ENCODE measurements at places on chromosomes 5 and 9.

- no peak for DNase-seq
Observed at GRCh38 chr9:126379661-126380360, 53.2 kb downstream of the MVB12B start.

DNA sequence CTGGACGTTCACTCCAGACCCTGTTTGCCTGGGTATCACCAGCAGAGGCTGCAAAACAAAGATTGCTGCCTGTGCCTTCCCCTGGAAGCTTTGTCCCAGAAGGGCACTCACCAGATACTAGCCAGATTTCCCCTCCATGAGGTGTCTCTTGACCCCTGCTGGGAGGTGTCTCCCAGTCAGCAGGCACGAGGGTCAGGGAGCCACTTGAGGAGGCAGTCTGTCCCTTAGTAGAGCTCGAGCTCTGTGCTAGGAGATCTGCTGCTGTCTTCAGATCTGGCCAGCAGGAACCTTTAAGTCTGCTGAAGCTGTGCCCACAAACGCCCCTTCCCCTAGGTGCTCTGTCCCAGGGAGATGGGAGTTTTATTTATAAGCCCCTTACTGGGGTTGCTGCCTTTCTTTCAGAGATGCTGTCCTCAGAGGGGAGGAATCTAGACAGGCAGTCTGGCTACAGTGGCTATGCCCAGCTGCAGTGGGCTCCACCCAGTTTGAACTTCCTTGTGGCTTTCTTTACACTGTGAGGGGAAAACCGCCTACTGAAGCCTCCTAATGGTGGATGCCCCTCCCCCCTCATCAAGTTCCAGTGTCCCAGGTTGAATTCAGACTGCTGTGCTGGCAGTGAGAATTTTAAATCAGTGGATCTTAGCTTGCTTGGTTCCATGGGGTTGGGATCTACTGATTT, 253.9 kb downstream of the SPATA31D1 start:
- DNase-seq: no peak

- DNase-seq: no peak
Observed at GRCh38 chr5:147504535-147504934, 5.3 kb downstream of the DPYSL3 start.

DNA sequence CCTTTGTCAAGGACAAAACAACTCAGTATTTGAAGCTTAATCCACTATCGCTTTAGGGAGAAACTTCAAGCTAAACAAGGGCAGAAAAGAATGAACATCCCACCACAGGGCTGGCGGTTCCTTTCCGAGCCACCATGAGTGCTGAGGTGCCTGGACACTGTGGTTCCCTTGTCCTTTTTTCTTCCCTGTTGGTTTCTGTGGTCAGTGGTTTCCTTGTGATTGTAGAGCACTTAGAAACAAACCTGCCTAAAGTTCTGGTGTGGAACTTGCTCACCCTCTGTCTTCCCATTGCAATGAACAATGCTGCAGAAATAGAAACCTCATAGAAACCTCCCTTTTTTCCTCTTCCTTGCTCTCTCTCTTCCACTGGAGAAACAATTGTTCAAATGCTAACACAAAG, 79.3 kb upstream of the TBC1D2 start:
- DNase-seq: no peak

DNA sequence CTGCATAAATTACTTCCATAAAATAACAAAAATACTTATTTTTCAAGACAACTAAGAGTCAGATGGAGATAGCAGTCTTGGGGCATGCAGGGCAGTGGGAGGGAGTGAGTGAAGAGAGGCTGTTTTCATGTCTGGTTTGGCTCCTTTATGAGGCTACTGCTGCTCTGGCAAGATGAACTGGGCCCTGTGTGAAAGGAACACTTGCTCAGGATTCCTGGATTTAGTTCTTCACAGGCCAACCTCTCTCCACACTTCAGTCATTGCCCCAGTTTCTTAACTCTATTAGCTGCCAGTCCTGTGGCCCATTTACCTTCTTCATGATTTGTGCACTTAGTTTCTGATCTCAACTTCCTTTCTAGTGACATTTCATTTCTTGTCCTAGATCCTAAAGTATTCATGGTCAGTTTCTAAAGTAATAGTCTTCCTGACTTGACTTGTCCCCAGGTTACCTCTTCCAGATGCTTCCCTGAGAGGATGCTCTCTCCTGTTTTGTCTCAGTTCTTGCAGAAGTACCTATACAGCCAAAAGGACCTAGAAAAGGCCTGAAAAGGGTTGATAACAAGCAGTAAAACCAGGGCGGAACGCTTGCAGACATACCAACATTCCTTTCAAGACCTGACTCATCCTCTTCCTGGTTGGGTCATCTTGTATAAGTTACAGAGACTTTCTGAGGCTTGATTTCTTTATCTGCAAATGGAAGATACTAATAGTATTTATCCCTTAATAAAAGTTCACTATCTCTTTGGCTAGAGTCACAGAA, 77.0 kb upstream of the ZFAND5 start:
- no peak for DNase-seq

GRCh38 chr9:111902391-111903139, 6.0 kb downstream of the UGCG start:
- DNase-seq: no peak

DNA sequence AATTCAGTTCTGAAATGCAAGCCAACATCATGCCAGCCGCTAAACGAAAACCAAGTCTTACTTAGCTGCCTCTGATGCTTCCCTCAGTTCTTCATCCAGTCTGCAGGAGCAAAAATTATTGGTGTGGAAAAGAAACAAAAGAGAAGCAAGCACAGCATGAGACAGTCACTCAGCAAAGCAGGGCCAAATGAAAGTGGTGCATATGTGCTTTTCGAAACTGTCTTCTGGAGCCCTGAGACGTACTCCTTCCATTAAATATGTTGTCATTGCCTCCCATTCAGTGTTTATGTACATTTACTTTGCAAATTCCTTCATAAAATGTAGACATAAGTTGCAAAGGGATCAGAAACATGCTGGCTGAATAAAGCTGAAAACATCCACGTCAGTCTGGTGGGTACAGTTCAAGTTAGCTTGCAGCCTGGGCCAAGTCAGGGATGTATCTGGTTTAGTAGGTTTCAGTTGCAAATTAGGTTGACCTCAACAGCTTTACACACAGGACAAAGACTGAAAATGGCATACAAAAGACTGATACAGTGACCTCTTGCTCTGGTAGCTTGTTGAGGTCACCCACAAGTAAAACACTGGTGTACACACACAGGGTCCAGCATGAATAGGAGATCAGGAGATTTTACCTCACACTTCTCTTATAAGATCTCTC, 139.7 kb upstream of the PCA3 start:
- no peak for DNase-seq

DNA sequence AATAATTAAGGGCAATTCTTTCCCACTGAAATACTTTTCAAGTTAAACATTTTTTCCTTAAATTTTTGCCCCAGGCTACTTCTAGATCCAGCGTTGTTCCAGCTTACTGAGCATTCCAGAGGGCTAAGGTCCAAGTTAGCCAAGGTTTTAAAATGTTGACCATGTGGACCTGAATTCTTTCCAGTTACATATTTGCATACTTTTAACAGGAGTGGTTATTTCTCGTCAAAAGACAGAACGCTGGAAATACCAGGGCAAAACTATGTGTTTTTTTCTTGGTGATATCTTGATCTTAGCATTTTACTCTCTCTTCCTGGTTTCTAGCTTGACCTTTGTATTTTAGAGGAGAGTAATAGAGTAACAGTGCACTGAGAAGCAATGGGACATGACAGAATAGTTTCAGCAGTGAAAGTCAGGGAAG, 32.8 kb downstream of the TMC1 start:
- DNase-seq: no peak

GRCh38 chr9:77392328-77392727, 215.0 kb downstream of the VPS13A start:
- no peak for DNase-seq

DNA sequence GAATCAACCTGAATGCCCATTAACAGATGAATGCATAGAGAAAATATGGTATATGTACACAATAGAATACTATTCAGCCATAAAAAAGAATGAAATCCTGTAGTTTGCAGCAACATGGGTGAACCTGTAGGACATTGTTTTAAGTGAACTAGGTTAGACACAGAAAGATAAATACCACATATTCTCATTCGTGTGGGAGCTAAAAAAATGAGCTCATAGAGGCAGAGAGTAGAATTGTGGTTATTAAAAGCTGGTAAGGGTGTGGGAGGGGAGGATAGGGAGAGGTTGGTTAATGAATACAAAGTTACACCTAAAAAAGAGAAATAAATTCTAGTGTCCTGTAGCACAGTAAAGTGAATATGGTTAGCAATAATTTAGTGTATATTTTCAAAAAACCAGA, 23.5 kb downstream of the PTTG1 start:
- no peak for DNase-seq

- no peak for DNase-seq
Observed at GRCh38 chr9:21326526-21327139, 8.6 kb downstream of the KLHL9 start.

DNA sequence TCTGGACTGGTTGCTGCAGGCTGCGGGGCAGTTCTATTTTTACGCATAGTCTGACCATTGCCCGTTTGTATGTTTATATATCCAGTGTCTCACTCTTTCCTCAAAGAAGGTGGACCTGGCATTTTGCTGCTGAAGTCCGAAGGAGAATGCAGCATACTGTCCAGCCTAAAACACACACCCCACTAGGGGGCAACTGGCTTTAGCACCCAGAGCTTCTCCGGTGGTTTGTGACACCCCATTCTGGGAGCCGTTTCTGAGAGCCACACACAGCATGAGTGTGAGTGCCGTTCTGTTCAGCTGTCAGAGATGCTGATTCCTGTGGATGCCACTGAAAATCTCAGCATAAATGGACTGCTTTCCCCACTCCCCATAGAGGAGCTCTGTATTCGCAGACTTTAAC, 290.5 kb upstream of the TAS2R1 start:
- DNase-seq: no peak

GRCh38 chr5:162607879-162608278, 540.3 kb downstream of the GABRG2 start:
- DNase-seq: no peak

DNA sequence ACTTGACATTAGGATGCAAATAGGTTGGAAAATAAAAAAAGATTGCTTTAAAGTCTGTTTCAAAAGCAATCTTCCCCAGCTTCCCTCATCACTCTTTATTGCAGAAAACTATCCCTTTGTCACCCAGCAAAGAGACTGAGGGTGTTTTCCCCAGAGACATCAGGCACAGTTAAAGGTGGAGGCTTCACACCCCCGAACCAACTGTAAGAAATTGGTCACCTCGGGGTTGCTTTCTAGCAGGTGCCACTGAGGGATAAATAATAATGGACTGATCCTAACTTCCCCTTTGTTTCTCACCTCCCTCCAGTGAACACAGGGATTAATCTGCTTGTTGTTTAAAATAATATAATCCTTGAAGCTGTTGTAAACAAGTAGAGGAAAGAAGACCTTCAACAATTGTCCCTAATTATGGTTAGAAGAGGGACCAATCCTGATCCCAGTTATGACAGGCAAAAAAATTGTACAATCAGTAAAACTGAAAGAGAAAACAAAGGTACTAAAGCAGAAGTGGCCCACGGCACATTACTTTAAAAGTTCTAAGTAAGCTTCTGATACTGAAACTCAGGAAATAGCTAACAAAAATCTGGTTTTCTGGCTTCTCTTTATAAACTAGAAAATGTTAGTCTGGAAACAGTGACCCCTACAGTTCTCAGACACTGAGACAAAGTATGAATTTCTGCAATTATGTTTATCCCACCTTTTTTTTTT, 6.6 kb upstream of the PCSK1 start:
- DNase-seq: no peak

GRCh38 chr9:137268538-137269201, 8.9 kb upstream of the TOR4A start:
- DNase-seq: no peak

GRCh38 chr9:80125731-80126264, 554.0 kb downstream of the TLE4 start:
- no peak for DNase-seq

DNA sequence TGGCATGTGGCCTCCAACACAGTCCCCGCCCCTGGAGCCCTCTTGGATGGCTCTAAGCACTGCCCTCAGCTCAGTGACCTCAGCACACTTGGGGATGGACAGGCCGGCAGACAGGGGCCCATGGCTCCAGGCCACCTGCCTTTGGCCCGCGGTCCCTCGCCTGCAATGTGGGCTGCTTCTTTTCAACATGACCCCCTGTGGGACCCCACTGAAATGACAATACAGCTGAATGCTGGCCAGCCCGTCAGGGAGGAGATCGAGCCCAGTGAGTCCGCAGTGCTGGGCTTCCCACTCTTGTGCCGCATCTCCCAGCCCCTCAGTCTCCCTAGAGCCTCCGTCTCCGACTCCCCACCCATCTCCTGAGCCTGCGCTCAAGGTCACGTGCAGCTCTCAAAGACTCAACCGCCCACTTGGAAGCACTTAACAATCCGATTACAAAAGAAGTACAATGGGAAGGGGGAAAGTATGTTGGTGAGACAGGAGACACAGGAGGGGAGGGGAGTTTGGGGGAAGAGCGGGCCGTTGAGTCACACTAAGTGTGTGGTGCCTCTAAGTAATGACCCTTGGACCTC, 238.9 kb downstream of the HSPA4 start:
- DNase-seq: no peak

DNA sequence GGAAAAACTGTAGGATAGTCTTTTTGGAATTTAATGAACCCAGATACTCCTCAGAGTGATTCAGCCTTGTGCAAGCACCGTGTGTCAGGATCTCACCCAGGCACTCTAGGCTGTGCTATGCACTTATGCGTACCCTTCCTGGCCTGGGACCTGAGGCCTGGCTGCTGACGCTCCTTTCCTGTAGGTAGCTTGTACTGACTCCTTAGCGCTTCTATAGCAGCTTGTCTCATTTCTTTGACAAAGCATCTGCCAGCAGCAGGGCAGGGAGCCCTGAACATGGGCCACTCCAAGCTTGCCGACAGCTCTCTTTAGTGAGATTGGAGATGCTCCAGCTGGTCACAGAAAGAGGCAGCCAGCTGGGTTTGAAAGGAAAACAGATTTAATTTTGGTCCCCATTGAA, 147.3 kb downstream of the SGCD start:
- no peak for DNase-seq

All from ureter (tissue), 1 donor.